ENCODE measurements at places on chromosomes 2 and 18.
A peak's percentile ranks its signal among the peaks of the same experiment; 100 is the strongest.

- DNase-seq: no peak
Measured at GRCh38 chr2:124476291-124476690, 451.2 kb downstream of the CNTNAP5 start.

GRCh38 chr2:168167511-168168263 is 79.7 kb downstream of the STK39 start:
- no peak for DNase-seq

DNA sequence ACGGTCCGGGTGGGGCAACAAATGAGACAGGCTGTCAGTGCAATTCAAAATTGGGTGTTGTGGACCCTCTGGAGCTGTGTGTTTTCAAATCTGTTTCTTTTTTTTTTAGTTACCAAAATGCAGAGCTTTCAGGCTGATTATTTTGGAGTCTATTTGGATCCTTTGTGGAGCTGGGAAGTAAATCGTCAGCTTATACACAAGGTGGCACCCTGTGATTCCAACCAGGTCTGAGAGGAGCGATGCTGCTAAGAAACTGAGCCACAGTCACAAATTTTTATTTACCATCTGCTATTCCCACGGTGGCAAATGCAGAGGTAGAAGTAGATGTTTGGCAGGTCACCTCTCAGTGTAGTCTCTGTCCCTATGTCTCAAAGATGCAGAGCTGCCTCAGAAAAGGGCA is 3.8 kb upstream of the EPC2 start:
- peak; percentile 40 for DNase-seq

- DNase-seq: no peak
Measured at GRCh38 chr18:50199346-50199855, 4.5 kb upstream of the MYO5B start.

DNA sequence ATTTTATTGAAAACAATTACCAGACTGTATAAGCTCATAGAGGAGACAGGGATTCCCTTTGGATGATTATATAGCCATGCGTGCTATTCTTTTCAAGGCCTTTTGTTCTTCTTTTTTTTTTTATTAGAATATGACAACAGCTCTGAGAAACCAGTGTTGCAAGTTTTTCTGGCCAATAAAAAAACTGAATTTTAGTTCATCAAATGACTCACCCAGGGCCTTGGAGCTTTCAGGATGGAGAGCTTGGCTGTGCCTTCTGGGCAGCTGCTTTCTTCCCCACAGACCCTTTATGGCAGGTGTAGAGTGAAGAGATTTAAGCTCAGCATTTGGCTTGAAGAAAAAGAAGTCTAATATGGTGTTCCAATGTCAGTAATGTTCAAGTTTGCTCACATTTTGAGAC is 497.9 kb upstream of the FANCL start:
- DNase-seq: no peak

DNA sequence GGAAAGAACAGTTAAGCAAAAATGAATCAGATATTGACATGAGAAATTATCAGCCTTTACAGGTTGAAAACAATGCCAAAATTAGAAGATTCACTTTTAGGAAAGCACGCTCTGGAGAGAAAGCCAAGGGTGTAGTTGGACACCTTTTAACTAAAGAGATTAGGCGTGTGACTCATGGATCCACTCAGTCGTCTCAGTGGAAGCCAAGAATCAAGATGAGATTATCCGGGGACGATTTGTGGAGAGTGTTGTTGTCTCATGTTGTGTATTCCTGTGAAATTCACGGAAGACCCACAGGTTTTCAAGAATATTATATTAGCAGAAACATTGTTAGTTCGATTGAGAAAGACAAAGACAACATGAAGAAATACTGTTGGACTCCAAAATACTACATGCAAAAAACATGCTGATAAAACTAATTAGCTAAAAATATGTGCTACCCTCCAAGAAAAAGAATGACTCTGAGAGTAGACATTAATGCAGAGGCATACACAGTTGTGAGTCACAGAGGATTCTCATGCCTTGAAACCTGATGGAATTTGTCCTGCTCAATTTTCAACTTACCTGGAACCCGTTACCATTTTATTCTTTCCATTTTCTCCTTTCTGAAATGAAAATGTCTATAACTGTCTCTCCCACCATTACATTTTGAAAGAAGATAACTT is 192.1 kb upstream of the RND3 start:
- no peak for DNase-seq

- DNase-seq: no peak
Measured at GRCh38 chr2:229090225-229090624, 180.9 kb downstream of the PID1 start.

DNA sequence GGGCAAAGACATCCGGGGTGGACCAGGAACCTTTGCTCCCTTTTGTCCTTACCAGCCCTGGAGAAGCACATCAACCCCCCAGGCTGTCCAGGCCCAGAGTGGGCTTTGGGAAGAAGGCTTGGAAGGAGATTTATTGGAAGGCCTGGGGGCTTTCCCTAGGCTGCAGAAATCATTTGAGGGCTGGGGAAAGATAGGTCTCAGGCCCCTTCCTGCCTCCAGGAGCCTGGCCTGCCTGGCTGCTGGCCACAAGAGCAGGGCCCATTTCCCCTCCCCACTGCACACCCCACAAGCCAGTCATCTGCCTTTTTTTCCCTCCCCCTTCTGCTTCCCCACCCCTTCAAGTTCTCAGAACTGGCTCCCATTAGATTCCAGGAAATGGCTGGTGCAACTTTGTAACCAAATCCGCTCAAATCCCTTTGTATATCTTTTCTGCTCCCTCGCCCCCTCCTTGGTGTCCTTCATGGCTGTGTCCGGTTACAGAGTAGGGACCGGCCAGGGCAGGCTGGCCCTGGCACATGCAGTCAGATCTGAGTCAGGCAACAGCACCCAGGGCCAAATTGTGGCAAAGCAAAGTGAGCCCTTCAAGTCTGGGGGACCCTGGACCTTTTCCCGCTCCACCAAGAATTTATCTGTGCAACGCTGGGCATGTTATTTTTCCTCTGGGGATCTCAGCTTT is 20.8 kb upstream of the TNP1 start:
- DNase-seq: no peak

DNA sequence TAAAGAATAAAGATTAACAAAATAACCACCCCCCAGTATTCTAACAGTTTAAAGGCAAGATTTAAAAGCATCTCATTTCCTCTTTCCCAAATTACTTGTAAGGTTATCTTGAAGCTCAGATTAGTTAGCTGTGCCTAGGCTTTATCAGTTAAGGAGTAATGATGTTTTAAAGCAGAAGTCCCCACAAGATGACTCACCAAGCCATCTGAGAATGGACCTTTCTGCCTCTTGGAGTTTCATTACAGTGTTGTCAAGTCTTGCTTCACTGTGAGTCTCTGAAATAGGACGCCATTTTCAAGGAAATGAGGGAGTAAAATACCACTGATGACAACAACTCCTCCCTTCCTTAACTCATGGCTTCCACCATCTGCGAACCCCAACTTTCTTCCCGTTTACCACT is 35.9 kb downstream of the ZNF385B start:
- no peak for DNase-seq
